ENCODE measurements at places on chromosomes 1 and 21.
A peak's percentile ranks its signal among the peaks of the same experiment; 100 is the strongest.

GRCh38 chr1:165699577-165699976 is 1.2 kb upstream of the ALDH9A1 start:
- DNase-seq, result no peak

- DNase-seq, result no peak
These were observed 35.0 kb upstream of the FAM89A start for GRCh38 chr1:231075020-231075419.

DNA sequence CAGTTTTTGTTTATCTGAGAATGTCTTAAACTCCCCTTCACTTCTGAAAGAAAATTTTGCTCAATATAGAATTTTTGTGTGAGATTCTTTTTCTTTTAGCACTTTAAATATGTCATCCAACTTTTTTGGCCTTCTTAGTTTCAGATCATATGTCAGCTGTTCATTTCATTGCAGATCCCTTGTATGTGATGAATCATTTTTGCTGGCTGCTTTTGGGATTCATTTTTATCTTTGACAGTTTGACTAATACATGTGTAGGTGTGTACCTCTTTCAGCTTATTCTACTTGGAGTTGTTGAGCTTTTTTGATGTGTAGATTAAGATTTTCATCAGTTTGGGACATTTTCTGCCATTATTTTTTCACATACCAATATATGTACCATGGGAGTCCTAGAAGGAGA is 156.8 kb downstream of the FASLG start:
- no peak for DNase-seq

- DNase-seq, result no peak
These were observed 294.9 kb upstream of the DEPDC1 start for GRCh38 chr1:68791800-68792199.

DNA sequence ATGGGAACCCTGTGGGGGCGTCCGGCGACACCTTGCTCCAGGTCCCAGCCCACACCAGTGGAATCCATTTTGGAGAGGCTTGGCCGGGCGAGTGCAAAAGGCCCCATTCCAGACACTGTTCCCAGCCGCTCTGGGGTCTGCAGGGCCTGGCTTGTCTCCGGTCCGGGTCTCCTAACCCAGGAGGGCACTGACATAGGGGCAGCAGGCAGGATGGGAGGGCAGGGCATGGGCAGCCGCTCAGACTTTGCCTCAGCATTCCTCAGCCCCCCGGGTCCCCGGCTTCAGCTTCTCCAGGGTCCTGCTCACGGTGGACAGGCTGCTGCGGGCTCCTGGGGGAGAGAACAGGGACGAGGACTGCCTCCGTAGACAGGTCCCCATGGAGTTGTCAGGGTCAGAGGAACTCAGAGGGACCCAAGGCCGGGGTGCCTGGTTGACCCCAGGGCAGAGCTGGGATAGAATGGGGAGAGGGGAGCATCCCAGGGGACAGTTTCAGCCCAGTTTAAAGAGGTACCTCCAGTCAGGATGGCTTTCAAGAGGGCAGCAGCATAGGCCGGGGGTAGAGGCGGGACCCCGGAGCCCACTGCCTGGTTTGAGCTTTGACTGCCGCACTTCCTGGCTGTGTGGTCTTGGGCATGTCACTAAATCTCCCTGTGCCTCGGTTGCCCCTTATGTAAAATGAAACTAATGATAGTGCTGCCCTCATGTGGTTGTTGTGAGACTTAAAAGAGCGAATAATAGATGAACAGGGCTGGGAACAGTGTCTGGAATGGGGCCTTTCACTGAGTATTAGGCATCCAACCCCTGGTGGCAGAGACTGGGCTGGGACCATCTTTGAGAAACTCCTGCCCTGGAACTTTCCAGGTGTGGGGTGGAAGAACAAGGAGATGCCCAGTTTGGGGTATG is 3.7 kb downstream of the KNCN start:
- DNase-seq, result peak; percentile 8

GRCh38 chr1:53543778-53544695 is 84.8 kb downstream of the DMRTB1 start:
- no peak for DNase-seq
